ENCODE measurements at places on chromosomes 4 and X. TPM values are rescaled to one million over a fixed set of nuclear protein-coding genes. Genes with fewer than 3 reads are reported as not detected.

The CXCL8 gene
- 23.3 TPM for total RNA-seq

The GLUD2 gene
- total RNA-seq, result 1.7 TPM

The HELT gene
- not detected for total RNA-seq

The USP17L29 gene
- not detected for total RNA-seq
